Kidney (tissue), 22 donors: ENCODE measurements at places on chromosomes 6 and 20.

GRCh38 chr20:61719691-61720347, 345.9 kb downstream of the TAF4 start:
- DNase-seq = no peak

- no peak for DNase-seq
Measured at GRCh38 chr6:137921823-137922222, 54.8 kb downstream of the TNFAIP3 start.

DNA sequence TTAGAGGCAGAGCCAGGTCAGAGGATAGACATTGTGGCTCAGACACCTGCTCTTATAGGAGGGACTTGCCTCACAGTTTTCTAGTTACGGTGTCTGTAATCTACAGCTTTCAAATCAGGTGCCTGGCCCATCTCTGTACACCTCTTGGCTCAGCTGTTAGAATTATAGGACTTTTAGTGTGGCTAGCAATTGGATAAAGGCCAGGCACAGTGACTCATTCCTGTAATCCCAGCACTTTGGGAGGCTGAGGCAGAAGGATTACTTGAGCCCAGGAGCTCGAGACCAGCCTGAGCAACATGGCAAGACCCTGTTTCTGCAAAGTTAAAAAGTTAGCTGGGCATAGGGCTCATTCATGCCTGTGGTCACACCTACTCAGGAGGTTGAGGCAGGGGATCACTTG, 20.0 kb downstream of the BRPF3 start:
- DNase-seq = no peak

DNA sequence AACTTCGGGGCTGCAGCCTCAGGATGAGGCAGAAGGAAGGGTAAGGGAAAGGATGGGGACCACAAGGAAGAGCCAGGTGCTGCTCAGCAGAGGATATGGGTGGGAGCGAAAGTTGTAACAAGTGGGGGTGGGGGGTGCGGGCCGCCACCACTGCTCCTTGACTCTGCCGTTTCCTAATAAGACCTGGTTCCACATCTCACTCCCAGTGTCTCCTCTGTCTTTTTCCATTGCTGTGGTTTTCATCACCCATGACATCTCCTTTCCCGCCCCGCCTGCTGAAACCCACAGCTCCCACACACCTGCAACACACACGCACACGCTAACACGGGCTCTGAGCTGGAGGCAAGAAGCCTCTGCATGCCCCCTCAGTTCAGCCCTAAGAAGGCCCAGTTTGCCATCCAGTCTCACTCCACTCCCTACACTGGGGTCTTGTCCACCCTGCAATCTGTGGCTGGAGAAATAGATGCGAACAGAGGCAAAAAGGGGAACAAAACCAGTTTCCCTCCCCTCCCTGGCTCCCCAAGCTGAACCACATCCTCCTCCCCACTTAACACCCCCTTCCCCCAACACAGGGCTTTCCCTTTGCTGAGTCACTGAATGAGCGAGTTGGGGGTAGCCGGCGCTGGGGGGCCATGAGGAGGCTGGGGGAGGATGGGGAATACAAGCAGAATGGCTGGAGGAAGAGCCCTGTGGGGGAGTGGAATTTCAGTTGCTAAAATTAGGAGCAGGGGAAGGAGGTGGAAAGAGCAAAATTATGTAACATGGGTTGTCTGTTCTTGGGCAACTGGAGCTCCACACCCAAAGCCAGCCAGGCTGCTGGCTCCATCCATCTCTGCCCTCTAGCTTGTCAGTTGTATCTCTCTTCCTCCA, 11.5 kb downstream of the NFKBIL1 start:
- DNase-seq = peak; percentile 59

DNA sequence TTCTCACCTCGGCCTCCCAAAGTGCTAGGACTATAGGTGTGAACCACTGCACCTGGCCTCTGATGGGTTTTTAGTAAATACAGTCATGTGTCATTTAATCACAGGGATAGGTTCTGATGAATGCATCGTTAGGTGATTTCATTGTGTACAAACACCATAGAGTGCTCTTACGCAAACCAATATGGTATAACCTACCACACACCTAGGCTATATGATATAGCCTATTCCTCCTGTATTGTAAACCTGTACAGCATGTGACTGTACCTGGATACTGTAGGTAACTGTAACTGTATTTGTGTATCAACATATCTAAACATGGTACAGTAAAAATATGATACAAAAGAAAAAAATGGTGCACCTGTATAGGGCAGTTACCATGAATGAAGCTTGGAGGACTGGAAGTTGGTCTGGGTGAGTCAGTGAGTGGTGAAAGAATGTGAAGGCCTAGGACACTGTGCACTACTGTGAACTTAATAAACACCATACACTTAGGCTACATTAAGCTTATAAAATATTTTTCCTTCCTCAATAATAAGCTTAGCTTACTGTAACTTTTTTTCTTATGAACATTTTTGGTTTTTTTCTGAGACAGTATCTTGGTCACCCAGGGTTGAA, 10.0 kb downstream of the BICRAL start:
- no peak for DNase-seq

DNA sequence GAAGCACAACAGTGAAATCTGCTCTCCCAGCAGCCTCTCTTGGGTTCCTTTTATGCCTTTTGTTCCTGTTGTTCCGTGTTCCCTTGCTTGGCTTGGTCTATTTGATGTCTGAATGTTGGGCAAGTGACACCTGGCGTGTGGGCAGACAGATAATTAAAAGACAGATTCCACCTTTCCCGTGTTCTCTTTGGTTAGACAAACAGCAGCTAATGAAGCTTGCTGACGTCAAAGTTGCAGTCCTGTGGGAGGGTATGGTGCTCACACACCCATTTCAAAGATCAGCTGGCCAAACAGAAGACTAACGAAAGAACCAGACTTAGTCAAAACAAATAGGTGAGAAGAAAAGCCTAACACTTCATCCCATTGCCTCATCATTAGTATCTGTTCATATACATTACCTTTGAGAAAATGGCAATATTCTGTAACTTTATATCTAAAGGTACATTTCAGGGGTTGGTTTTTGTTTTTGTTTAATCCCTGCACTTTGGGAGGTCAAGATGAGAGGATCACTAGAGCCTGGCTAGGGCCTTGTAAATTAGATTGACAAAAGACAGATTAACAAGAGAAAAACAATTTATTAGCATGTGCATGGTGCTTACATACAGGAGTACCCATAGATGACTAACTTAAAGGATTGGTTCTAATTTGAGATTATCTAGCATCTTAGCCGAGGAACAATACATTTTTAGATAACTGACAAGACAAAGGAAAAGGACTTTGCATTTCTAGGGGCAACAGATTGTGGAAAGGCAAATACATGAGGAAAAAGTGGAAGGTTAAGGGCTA, 48.9 kb upstream of the TNFRSF21 start:
- no peak for DNase-seq

- DNase-seq = no peak
Measured at GRCh38 chr20:61829526-61829925, 236.2 kb downstream of the TAF4 start.

GRCh38 chr6:156773476-156773875, 3.7 kb upstream of the ARID1B start:
- no peak for DNase-seq

- no peak for DNase-seq
Measured at GRCh38 chr20:8361006-8361652, 229.1 kb downstream of the PLCB1 start.

DNA sequence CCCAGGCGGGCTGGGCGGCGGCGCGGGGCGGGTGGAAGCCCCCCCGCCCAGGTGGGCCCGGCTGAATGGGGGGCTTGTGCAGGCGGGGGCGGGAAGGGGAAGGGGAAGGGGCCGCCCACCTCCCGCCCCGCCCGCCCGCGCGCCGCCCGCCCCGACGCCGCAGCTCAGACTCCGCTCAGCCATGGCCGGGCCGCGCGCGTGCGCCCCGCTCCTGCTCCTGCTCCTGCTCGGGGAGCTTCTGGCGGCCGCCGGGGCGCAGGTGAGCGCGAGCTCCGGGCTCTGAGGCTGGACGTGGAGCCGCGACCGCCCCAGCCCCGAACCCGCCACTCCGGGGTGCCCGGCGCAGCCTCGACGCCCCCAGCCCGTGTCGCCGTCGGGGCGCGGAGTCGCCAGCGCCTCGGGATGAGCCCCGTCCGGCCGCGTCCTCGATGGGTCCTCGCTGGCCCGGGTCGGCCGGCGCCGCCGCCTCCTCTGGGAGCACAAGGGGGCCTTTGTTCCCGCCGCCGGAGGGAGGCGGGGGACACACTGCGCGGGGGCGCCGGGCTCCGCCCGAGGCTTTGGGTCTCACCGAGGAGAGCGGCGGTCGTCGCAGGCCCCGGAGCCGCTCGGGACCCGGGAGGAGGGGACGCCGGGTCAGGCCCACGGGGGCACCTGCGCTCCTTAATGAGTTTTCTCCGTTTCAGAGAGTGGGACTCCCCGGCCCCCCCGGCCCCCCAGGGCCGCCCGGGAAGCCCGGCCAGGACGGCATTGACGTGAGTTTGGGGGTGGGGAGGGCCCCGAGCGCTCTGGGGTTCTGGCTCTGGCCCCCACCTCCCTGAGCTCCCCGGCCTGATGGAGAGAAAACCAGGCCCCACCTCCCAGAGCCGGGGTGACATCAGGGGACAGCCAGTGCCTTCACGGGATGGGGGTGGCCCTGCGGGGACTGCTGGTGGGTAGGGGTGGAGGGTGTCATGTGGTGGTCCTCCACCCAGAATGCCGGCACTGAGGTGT, at the start of gene COL9A3:
TSS of gene COL9A3 (plus strand) at position 167 of the 990 bp plus-strand sequence. CDS start at position 182, 15 bp downstream.
- no peak for DNase-seq

- no peak for DNase-seq
Measured at GRCh38 chr6:147522597-147522996, 14.1 kb downstream of the SAMD5 start.

DNA sequence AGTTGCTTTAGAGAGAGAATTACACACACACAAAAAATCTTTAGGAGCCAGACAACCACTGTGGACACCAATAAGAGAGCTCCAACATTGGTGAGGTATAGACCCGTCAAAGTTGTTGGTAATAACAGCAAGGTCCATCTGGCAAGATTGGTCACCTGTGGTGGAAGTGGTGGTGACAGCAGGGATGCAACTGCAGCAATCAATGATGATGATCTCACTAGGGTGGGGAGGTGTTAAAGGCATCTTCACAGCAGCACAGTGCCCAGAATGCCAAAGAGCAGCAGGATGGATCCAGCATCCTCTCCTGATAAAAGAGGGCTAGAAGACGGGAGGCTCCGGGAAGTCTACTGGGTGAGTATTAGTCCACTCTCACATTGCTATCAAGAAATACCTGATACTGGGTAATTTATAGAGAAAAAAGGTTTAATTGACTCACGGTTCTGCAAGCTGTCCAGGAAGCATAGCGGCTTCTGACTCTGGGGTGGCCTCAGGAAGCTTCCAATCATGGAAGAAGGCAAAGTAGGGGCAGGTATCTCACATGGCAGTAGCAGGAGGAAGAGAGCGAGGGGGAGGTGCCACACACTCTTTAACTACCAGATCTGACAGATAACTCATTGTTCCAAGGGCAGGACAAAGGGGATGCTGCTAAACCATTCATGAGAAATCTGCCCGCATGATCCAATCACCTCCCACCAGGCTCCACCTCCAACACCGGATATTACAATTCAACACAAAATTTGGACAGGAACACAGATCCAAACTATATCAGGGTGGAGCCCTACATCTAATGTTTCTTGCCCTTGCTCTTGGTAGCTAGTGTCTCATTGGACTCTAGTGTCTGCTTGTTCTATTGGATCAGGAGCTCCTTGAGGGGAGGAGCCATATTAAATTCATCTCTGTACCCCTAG, 48.9 kb downstream of the KLHL31 start:
- no peak for DNase-seq

DNA sequence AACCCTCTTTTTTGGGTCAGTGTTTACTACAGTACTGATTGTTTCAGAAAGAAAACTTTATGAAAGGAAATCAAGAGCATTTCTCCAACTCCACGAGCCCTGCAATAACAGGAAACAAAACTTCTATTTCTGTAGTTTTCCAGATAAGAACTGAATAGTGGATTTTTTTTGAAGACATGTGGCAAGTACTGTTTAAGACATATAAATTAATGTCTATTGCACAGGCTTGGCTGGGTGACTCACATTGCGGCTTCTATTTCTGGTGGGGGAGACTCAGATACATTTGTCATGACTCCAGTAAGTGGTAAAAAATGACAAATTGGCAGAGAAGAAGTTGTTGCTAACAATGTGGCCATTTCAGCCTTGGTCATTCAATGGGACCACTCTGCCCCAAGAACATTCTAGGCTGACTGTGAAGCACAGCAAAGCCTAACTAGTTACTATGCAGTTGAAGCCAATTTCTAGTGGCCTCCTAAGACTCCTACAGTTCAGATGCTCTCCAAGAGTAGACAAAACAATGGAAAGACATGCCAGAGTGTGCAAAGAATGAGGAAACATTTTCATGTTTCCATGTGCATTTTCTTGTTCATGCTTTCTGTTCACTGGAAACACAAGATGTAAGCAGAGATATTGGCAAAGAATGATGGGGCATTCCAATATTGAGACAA, 200.9 kb downstream of the EDN1 start:
- no peak for DNase-seq

DNA sequence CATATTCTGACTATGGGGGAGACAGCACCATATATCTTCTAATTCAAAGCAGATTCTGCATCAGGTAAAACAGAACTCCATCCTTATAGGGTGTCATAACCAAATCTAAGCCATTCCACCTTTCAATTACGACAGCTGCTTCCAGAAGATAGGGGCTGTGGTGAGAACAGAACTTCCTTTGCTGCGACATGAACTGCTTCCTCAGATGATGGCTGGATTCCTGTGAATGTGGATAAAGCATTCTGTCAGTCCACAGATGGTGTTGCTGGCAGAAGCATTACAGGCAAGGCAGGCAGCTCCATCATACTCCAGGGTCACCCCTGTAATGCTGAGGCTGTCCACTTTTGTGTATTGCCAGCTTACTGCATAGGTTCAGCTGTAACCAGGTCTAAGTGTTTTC, 172.1 kb upstream of the PROKR2 start:
- DNase-seq = no peak

DNA sequence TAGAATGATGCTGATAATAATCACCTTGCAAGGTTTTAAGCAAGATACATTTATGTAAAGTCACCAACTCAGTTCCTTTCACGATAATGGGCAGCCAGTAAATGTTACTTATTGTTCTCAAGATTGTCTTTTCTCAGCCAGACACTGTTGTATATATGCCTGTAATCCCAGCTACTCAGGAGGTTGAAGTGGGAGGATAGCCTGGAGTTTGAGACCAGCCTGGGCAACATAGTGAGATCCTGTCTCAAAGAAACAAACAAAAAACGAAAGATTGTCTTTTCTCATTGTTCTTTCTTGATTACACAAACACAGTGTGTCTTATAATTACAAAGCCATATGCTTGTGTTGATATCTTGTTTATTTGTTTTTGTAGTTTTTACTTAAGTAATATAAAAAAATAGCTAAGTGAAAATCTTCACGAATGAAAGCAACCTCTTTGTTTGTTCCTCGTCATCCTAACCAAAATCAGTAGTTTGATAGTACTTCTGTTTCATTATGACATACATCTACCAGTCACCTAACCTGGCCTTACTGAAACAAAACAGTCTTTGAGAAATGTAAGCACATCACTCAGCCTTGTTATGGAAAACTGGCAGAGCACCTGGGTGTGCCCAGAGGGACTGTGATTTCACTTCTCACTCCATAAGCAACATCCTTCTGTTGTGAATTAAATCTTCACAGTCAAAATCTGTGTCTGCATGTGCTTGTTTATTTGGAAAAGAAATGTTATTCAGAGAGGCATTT, 436.2 kb upstream of the SOX4 start:
- DNase-seq = no peak

- peak; percentile 57 for DNase-seq
Measured at GRCh38 chr6:10951675-10952282, 64.9 kb downstream of the SYCP2L start.

GRCh38 chr6:8953310-8953709, 518.0 kb upstream of the SLC35B3 start:
- DNase-seq = no peak
